ENCODE measurements at places on chromosomes 3 and 15. TPM values are rescaled to one million over a fixed set of nuclear protein-coding genes. Genes with fewer than 3 reads are reported as not detected.
A peak's percentile ranks its signal among the peaks of the same experiment; 100 is the strongest.

Gene PPP2R3A
- total RNA-seq: 9.0 TPM

- H3K4me1 ChIP-seq: peaks cover 16% of the 10 kb centered on the region
- no peak for DNase-seq
- no peaks in the 10 kb centered on the region for H3K27me3 ChIP-seq
- peak overlapping the region; percentile 85 for H3K27ac ChIP-seq
- peak overlapping the region; percentile 84 for H3K4me3 ChIP-seq
These were observed 748 bp downstream of the MRPS25 start for GRCh38 chr3:15064299-15064834.

Gene SEC22C
- 51.3 TPM for total RNA-seq

Gene MCF2L2
- total RNA-seq: 0.62 TPM

- H3K27ac ChIP-seq: no peak overlapping the region
- no peaks in the 10 kb centered on the region for H3K27me3 ChIP-seq
- H3K36me3 ChIP-seq: peaks cover 92% of the 10 kb centered on the region
- no peak for DNase-seq
These were observed 70.3 kb downstream of the TGFBR2 start for GRCh38 chr3:30676424-30677346.

DNA sequence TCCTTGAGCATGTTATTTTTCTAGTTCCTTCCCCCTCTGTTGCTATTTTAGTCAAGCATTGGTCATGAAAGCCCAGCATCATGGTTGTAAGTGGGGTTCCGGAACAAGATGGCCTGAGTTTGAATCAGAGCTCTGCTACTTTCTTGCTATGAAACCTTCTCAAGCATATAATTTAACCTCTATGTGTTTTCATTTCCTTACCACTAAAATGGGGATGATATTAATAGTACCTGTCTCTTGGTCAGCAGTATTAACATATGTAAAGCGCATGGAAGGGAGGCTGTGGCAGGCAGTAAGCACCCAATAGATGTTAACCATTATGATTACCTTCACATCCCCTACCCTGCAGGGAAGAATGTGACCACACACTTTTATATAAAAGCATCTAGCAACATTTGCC, 14.3 kb upstream of the SPRED1 start:
- H3K4me1 ChIP-seq: no peaks in the 10 kb centered on the region
- H3K27ac ChIP-seq: no peak overlapping the region
- H3K4me3 ChIP-seq: no peak overlapping the region

Gene BTLA
- total RNA-seq: 0.86 TPM

GRCh38 chr15:87910301-87910700, 346.2 kb downstream of the NTRK3 start:
- no peaks in the 10 kb centered on the region for H3K4me1 ChIP-seq
- no peak for DNase-seq
- no peak overlapping the region for H3K27ac ChIP-seq
- H3K4me3 ChIP-seq: no peak overlapping the region
